Stimulated activated CD4-positive, alpha-beta T cell treated with anti-CD3 and anti-CD28 coated beads, Interleukin-12 subunit alpha, Interleukin-12 subunit beta, amount 100 ng/mL, for 48 hours (primary cell): ENCODE measurements at places on chromosomes 1 and 21.

- no peak for DNase-seq
These were observed 300.3 kb downstream of the CAMTA1 start for GRCh38 chr1:7085521-7085920.

DNA sequence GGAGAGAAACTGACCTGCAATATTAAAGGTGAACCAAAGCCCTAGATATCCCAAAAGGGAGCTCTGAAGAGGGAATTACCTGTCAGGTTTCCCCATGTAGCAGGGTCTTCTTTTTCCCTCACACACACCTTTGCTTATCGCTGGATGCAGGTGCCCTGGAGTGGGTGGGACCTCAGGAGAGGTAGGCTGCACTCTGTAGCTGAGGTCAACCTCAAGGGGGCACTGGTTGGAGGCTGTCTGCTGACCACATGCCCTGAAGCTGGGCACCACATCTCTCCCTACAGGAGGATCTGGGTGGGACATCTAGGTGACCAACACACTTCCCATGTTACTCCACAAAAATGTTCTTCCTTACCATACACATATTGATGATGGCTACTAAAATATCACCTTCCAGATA, 298.7 kb upstream of the USP25 start:
- DNase-seq = no peak

DNA sequence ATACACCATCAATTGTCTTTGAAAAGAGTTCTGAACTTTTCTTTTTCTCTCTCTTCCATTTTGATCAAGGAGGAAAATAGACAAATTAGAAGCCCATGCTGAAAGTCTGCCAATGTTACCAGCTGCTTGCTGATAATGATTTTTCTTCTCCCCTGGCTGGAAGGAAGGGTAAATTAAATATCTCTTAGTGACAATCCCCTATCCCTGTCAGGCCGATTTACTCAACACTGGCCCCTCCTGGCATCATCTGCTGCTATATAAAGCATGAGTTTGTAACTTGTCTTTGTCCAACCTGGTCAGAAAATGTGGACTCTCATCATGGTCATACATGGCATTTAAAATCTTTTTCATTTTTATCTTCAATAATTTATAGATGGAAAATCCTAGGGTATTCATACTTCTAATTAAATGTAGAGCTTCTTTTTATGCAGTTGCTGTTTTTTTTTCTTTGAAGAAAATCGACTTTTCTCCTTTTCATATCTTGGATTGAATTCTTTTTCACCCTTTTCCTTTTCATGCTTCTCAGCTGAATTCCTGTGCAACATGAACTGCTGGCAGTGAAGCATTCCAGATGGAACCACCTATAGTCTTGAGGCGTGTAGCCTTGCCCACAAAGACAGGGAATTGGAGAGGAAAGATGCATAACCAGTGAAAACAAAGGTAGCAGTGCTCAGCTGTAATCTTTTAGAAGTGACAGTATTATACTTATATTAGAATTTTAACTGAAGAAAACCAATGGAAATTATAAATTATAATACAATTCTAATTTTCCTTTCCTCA, 214.7 kb upstream of the PTGFR start:
- DNase-seq = no peak

DNA sequence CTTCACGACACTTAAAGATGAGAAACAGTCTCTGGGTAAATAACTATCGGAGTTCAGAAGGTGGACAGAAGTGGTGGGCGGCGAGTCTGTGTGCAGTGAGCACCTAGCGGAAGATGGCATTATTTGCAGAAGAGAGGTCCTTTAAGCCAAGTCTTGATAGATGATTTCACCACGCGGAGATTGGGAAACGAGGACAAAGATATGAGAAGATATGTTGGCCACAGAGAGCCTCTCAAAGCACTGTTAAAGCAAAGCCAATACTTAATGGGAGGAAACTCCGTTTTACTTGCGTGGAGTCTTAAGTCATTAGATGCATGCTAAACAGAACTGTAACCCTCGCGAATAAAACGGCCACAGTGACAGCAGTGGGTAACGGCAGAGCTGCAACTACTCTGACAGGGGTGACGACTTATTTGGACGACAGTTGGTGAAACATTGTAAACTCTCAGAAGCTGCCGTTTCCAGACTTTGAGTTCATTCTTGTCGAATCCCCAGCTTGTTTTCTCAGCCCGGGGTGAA, 577 bp upstream of the CEP350 start:
- DNase-seq = peak; percentile 21

- no peak for DNase-seq
These were observed 415.8 kb downstream of the SETD4 start for GRCh38 chr21:35644523-35644922.

- no peak for DNase-seq
These were observed 66.5 kb downstream of the ST3GAL3 start for GRCh38 chr1:43773821-43774220.

DNA sequence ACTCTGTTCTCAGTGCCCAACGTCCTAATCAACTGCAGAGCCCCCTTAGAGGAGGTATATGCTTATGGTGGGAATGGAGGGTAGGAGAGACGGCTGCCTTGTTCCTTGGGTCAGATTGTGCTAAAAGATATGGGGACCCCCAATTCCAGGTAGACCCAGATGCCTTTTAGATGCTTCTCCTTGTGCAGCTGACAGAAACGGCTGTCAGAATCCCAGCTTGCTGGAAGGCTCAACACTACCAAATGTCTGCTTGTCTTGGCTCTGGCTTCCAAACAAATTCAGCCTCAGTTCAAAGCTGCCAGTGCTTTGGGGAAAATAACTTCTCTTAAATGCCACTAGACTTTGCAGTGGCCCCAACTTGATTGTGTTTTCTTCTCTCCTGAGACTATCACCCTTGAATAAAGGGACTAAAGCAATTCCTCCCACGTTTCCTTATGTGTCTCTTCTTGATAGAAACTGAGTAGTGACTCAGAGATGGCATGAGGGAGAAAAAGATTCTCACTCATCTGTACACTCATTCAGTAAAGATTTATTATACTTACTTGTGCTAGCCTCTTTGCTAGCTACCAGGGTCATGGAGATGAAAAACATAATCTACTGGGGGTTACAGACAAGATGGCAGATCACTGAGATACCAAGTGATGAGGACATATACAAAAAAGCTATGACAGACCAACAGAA, 3.4 kb upstream of the RNF19B start:
- no peak for DNase-seq

DNA sequence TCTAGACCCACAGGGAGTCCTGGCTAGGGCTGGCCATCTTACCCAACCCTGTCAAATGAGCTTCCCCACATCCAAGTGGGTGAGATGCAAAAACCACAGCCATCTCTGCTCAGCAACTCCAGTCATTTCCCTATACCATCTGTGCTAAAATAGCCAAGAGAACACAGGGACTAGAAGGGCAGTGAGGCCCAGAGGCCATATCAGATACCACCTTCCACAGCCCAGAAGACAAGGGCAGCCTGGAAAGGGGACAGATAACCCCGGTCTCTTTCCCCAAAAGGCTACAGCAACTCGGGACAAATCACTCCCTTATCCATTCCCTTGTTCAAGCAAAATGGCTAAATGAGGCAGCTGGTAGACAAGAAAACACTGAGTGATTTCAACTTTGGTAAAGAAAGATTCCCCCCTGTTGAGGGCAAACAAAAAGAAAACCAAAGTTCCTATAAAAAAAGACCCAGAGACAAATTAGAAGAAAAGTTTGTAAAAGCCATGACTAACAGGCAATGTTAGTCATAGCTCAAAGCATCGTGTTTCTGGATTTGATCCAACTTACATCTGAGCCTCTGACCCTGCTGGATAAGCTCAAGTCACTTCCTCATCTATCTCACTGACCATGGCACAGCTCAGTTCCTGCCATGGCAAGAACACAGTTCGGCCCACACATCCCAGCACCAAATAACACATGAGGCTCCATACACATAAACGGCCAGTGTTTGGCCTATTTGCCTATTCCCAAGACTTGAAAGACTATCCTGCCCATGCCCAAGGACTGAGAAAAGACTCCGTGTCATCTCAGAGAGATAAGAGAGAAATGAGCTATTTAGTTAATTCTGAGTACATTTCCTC, 3.1 kb downstream of the LAMB3 start:
- DNase-seq = no peak

- DNase-seq = no peak
These were observed at the start of gene RNF220 for GRCh38 chr1:44405031-44405797. Gene RNF220 (plus strand): TSS chr1:44405255.

- no peak for DNase-seq
These were observed 9.3 kb downstream of the SLC35E2B start for GRCh38 chr1:1683104-1683905.

DNA sequence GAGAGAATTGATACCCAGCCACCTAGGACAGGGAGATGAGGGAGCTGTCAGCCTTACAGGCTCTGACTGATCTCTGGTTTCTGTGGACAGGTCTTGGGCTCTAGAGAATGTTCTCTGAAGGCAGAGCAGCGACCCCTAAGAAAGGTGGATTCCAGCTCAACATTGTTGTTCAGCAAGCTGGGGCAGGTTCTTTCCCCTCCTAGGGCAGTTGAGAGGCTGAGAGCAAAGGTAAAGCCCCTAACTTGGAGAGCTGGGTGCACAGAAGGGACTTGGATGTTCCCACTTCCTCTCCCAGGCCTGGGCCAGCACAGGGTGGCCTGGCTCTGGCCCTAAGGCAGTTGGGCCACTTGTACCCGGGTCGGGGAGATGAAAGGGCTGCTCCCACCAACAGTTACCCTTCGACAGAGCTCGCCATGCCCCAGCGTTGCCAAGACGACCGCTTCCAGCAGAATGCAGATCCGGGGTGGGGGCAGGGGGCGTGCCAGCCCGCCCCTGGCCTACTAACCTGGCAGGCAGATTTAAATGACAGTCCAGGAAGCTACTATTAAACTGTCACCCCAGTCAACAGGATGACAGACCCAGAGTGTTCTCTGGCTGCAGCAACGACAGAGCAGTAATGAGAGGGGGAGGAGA, 31.6 kb downstream of the LRP8 start:
- no peak for DNase-seq

- DNase-seq = no peak
These were observed 14.2 kb downstream of the TTC34 start for GRCh38 chr1:2787163-2787911.

GRCh38 chr1:65539266-65540131, 119.0 kb downstream of the LEPR start:
- no peak for DNase-seq
